ENCODE measurements at places on chromosomes 7 and 10.

DNA sequence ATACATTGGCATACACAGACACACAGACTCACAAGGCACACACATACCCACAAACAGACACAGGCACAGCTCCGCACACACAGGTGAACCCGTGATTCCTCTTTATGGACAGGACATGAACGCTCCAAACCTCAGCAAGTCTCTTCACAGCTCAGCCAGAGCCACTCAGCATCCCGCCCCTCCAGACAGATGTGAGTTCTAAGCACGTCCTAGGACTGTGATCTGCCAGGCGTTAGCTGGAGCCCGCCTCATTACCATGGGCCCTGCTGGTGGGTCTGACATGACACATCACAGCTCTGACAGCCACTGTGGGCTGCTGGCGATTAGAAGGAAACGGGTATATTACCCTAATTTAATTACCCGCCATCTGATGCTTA is 176.7 kb upstream of the PPP2R2D start:
- no peak for DNase-seq

- no peak for DNase-seq
These were observed 30.4 kb downstream of the MKRN1 start for GRCh38 chr7:140448781-140449480.

GRCh38 chr7:137578541-137578940 is 235.0 kb upstream of the PTN start:
- DNase-seq: no peak

DNA sequence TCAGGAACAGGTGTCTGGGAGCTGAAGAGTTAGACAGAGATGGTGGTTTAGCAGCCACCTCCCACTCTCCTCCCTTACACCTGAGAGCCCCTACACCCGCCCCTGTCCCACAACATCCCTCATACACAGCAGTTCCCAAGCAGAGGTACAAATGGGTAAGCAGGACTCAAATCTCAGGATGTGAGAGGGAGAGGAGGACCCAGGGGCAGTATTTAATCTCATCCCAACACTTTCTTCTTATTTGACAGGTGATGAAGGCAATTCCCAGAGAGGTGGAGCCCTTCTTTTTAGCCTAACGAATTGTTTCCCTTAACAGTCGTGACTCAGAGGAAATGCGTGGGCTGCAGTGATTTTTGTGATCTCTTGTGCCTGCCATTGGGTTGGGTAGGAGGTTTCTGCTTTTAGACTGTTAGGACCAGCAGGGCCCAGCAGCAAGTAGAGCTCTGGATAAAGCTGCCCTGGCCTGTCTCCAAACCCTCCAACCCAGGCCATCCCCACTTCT is 191.3 kb downstream of the HECW1 start:
- DNase-seq: no peak

GRCh38 chr7:25777969-25778708 is 373.9 kb upstream of the NFE2L3 start:
- no peak for DNase-seq

DNA sequence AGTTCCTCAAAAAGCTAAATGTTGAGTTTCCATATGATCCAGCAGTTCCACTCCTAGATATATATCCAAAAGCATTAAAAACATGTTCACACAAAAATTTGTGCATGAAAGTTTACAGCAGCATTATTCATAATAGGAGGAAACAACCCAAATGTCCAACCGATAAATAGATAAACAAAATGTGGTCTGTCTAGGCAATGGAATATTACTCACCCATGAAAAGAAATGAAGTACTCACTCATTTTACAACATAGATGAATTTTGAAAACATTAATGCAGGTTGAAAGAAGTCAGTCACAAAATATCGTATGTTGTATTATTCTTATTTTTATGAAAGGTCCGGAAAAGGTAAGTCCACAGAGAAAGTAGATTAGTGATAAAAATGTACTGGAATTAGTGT is 34.0 kb downstream of the BMPR1A start:
- DNase-seq: no peak

GRCh38 chr7:4445777-4446176 is 236.3 kb upstream of the FOXK1 start:
- DNase-seq: no peak

- DNase-seq: peak; percentile 12
These were observed 40.0 kb downstream of the MYL10 start for GRCh38 chr7:101589052-101589451.
